ENCODE measurements at places on chromosomes 5 and 9.
A peak's percentile ranks its signal among the peaks of the same experiment; 100 is the strongest.

GRCh38 chr9:99358668-99359067, 136.6 kb downstream of the SEC61B start:
- no peak for DNase-seq

- DNase-seq, result no peak
Observed at GRCh38 chr9:98867429-98868168, 60.1 kb downstream of the GALNT12 start.

DNA sequence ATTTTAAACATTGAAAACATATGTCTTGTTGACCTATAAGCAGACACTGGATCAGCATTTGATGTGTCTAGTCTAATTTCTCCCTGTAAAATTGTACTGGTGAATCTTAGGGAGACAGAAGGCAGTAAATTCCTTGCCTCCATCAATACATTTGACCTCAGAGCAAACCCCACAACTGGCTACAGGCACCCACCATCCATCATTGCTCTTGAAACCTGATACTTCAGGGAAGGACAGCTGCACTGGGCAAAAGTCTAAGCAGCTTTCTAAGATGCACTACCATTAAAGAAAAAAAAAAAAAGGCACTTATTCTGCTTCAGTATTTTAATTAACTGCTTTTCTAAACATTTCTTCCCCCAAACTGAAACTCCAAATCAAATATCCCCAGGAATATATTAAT, 1051.3 kb upstream of the DMAC1 start:
- no peak for DNase-seq

GRCh38 chr5:142671266-142671665, 14.6 kb downstream of the FGF1 start:
- no peak for DNase-seq

DNA sequence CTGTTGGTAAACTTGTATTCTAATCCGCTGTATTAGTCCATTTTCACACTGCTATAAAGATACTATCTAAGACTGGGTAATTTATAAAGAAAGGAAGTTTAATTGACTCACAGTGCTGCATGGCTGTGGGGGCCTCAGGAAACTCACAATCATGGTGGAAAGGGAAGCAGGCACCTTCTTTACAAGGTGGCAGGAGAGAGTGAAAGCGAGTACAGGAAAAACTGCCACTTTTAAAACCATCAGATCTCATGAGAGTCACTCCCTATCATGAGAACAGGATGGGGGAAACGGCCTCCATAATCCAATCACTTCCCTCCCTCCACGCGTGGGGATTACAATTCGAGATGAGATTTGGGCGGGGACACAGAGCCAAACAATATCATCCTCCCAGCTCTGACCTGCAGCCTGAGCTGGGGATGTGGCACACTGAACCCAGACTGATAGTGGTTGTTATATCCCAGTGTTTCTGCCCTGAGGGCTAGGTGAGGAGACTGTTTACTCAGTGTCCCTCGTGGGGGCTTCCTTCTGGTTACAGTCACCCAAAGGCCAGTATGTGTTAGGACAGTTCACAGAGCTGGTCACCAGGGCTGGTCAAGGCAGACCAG, 488.3 kb downstream of the KDM4C start:
- DNase-seq, result no peak

- DNase-seq, result no peak
Observed at GRCh38 chr5:139138809-139139208, 59.4 kb downstream of the SIL1 start.

DNA sequence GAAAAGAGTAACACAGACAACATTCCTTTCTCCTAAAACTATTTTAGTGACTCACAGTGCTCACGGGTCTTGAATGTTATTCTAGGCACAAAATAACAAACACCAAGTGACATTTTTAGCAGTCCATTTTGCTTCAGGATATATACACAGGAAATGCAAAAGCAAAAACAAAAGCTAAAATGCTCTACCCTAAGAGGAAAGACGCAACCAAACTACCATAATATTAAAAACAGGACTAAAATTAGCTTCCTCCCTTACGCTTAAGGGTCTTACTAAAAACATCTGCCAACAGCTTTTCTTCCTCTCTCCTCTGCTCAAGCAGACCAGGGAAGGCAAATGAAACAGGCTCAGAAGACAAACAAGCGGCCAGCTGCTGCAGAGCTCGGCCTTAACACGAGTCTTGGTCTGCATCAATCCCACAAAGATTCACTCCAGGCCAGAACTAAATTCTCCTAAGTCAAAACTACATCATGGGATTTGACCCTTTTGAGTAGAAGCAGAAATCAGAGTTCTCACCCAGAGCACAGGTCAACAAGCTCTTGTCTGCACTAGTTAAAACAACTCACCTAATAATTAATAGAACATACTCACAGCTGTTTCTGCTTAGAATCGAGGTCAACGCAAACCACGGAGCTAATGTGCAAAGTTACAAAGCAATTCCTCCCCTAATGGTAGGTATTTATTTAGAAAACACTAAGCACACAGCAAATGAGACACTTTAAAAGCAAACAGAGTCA, 62.3 kb downstream of the RAPGEF1 start:
- peak; percentile 34 for DNase-seq

Data from large intestine (tissue), 12 donors.